ENCODE measurements at places on chromosomes 13 and 19.

DNA sequence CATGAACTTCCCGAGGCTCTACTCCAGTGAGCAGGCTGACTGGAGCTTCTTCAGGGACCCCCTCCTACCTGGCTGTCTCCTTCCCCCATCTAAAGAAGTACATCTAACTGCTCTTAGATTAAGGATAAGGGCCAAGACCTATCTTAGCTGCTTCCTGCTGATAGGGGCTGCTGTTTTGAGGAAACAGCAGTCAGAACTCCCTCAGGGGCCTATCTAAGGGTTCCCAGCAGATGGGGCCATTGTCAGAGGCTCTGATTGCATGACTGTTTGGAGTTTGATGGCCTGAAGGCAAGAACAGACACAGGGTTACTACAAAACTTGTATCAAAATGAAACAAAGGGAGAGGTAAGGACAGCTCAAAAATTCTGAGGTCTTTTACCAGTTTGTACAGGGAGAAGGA is 2636.9 kb upstream of the PCDH20 start:
- no peak for DNase-seq

DNA sequence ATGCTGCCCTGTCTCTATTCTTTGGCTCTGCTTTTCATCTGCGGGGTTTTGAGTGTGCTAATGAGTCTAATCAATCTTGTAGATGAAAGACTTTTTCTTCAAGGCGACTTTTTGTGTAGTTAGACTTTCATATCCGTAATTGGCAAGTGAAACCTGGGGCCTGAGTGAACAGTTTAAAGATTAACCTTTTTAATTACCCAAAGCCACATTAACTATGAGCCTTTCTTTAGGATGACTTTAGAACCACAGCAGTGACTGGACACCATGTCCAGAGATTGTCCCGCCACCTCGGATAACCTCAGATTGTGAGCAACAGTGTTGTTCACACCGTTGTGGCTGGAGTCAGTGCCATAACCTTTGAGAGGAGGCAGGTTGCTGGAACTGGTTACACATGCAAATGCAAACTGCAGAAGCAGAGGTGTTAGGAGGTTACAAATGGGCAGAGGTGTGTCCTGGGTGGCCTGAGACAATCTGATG is 58.7 kb downstream of the SIAH3 start:
- DNase-seq: no peak

GRCh38 chr19:38801359-38802095 is 11.2 kb downstream of the LGALS4 start:
- DNase-seq: no peak

DNA sequence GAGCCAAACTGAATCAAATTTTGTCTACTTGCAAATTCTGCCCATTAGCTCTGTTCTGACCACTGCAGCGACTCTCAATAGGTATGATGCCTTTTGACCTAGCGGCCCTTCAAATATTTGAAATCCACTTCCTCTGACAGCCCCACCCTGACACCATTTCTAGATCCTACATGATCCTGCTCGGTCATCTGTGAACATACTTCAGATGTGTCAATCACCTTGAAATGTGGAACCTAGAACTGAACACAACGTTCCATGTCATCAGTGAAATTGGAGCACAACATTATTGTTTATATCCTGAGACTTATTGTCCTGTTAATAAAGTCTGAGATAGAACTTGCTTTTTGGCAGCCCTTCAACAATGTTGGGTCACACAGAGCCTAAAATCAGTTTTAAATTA is 98.2 kb downstream of the UBL3 start:
- DNase-seq: no peak

GRCh38 chr19:3931041-3931440 is 1.8 kb upstream of the NMRK2 start:
- no peak for DNase-seq

- DNase-seq: no peak
Observed at GRCh38 chr19:1653300-1653628, 849 bp upstream of the TCF3 start.

DNA sequence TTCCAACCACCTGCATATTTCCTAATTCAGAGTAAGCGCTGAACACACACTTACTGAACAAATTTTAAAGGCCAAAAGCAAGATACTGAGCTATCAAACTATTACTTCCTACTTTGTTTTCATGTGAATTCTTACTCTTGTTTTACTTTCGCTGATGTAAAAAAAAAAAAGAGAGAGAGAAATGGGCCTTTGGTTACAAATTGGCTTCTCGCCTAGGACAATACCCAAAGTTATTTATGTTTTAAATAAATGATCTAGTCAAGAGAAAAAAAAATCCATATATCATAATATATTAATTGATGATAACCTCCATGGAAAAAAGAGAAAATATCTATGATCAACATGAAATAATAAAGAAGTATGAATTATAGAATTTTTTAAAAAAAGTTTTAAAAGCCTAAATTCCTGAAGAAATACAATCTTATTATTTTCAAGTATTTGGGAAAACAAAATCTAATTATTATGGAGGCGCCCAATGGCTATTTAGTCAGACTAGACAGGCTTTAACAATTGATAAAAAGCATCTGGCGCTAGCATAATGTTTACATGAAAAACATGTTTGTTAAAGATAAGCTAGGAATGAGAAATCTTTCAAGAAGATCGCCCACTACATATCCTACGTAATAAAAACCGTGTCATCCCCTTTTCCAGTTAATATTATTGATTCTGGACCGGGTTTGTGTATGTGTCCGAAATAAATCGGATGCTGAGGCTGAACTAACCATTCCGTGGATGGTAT is 9.0 kb downstream of the COL4A1 start:
- no peak for DNase-seq

DNA sequence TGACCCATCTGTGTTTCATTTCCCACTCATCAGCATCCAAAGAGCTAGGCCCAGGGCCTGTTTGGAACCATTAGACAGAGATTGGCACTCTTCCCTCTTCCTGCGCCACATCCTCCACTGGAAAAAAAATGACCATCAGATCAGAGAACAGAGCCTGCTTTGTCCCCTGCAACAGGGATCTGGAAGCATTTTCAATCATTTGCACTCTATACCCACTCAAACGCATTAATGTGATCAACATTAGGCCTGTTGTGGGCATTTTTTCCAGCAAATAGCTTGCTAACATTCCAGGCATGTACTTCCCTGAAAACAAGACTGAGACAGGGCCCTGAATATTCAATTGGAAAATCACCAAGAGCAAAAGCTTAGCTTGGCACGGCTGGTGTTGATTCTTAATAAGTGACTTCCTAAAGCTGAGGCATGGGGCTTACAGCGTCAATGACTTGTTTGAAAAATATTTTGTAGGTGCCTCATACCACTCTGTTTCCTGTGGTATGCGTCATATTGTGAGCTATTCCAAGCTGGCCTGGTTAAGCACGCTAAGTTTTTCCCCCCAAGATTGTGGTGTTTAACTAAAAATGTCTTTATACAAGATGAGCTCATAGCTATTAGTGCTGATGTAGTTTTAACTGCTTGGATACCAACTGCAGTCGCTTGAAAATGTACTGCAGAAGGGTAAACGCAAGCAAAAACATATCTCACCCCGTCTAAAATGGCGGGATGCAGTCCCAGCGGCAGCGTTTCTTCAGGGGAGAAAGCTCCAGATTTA is 404.4 kb downstream of the SPRY2 start:
- no peak for DNase-seq

- no peak for DNase-seq
Observed at GRCh38 chr19:38385804-38386257, 2.0 kb downstream of the GGN start.

DNA sequence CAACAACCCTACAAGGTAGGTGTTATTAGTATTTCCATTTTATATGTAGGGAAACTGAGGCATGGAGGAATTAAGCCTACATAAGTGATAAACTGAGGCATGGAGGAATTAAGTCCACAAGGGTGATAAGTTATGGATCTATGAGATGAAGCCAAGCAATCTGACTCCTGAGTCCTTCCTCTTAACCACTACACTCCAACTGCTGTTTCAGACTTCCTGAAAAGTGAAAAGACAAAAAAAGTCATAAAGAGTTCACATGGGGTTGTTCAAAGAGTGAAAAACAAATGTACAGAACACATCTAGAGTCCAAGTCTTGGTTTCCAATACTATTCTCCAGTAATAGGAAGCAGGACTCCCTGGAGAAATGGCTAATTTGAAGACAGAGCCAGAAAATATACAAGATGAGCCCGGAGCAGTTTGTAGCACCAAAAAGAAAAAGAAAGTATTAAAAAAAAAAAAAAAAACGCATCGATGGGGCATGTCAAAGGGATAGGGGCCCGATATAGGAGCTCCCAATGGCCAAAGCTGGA is 12.1 kb downstream of the CRYL1 start:
- no peak for DNase-seq

- no peak for DNase-seq
Observed at GRCh38 chr13:29266756-29267733, 328.4 kb downstream of the SLC7A1 start.

DNA sequence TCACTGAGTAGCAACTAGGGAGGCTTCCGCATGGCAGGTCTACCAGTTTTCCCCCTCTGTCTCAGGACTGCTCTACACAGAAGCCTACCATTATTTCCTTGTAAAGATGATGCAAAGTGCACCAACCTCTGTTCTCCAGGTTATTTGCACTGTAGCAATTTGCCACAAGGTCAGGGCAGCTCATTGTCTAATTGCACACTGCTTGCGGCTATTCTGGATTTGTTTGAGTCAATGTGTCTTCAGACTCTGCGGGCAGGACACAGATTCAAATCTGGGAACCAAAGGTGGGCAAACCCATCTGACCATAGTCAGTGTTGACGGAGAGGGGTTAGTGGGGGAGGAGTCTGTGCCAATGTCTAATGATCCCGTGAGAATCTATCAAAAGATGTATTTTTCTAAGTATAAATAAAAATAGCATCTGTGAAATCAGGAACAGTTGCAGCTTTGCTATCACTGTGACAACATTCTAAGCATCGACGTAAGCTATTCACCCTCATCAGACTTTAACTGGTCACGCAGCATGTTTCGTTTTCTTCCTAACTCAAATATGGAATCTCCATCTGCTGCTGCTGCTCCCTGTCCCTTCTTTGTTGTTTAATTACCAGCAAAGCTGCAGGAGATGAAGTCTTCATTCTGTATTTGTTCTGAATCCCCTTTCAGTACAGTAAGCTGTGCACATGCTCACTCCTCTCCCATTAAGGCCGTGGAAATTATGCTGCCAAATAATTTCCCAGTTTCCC is 26.4 kb downstream of the CYSLTR2 start:
- DNase-seq: no peak

- no peak for DNase-seq
Observed at GRCh38 chr13:79503473-79504017, 22.6 kb downstream of the NDFIP2 start.

GRCh38 chr19:32317086-32317485 is 28.3 kb upstream of the ZNF507 start:
- no peak for DNase-seq

GRCh38 chr13:28246891-28247290 is 108.5 kb downstream of the PAN3 start:
- DNase-seq: no peak

DNA sequence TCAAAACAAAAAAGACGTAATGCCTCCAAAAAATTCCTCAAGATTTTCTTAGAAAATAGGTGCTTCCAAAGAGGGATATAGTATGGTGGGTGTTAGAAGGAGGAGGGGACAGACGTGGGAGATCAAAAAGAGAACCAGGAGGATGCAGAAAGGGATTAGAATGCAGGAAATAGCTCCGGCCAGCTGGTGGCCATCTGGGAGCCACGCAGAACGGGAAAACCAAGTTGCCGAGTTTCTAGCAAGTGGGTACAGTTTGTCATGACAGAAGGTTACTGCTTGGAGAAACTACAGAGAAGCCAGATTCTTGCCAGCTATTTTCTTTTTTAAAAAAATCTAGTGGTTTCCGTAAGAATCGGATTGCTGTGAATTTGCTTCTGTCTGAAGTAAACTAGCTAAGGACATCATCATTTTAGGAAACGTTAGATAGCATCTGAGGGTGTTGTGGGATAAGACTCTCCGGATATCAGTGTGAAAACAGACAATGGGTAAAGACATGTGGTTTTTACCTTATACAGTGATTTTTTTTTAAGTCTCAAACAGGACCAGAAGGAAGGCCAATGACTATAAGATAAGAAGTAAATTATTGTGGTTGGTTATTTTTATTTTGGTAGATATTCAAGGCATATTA is 104.9 kb downstream of the HSPH1 start:
- DNase-seq: no peak

DNA sequence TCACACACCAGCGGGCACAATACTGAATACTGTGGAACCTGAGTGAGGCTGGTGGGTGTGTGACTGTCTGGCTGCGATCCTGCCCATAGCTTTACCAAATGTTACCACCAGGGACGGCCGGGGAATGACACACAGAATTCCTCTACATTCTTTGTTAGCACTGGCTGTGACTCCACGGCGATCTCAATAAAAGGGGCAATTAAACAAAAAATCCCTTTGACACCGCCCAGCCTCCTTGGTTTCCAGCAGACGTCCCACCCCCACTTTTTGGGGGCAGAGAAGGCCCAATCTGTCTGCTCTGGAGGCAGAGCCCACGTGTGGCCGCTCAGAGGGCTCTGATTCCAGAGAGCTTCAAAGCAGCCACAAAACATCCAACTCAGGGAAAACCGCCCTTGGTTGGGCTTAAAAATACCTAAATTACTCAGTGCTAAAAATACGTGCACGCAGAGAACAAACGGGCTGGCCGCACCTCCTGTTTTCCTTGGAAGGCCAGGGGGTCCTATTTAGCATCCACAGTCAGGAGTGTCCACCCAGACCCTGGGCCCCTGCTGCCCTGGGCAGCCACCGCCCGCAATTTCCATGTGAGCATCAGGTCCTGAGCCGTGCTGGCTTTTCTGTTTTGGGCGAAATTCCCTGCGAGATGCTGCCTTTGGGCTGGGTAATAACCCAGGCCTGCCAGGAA is 47.8 kb downstream of the GADD45B start:
- DNase-seq: no peak

Data from NCI-H2081 treated with DMSO at 0.1 percent for 48 hours (cell line).